ENCODE measurements at places on chromosomes 11 and 22. TPM values are rescaled to one million over a fixed set of nuclear protein-coding genes. Genes with fewer than 3 reads are reported as not detected.
A peak's percentile ranks its signal among the peaks of the same experiment; 100 is the strongest.

The VPREB1 gene
- not detected for total RNA-seq

The PDE2A gene
- total RNA-seq, result 13.1 TPM

The GRM5 gene
- 0.09 TPM for total RNA-seq

DNA sequence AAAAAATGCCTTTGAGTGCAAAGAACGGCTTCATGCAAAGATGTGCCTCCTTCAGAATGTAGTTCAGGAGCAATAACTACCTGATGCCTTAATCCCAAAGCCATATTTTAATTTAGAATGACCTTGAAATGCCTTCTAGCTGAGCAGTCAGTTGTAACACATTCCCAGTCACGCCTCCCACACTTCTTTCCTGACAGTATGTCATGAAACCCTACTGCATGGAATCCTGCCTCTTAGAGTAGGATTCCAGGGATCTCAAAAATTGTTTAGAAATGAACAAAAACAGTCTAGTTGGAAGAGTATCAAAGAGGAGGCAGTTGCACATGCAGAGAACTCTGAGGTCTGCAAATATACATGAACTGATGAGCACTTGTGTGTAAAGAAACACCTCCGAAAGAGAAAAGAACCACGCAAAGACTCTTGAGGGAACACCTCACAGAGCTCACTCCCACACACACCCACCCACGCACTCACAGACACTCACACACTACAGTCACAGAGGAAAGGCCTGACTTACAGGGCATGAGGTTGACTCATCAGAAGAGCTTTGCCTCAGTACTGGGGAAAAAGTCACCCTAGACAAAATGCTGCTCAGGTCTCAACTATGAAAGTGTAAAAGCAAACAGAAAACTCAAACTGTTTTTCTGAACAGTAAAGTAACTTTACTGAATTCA lies 77.4 kb downstream of the GGTLC2 start:
- no peak overlapping the region for H3K27ac ChIP-seq
- H3K27me3 ChIP-seq, result no peaks in the 10 kb centered on the region
- H3K4me1 ChIP-seq, result no peaks in the 10 kb centered on the region
- no peaks in the 10 kb centered on the region for H3K36me3 ChIP-seq
- DNase-seq, result no peak
- no peak overlapping the region for H3K4me3 ChIP-seq

- H3K27me3 ChIP-seq, result no peaks in the 10 kb centered on the region
- H3K27ac ChIP-seq, result no peak overlapping the region
- no peaks in the 10 kb centered on the region for H3K36me3 ChIP-seq
- peaks cover 2% of the 10 kb centered on the region for H3K4me1 ChIP-seq
- H3K4me3 ChIP-seq, result no peak overlapping the region
- DNase-seq, result no peak
These were observed 34.2 kb upstream of the BIRC3 start for GRCh38 chr11:102283116-102283485.

DNA sequence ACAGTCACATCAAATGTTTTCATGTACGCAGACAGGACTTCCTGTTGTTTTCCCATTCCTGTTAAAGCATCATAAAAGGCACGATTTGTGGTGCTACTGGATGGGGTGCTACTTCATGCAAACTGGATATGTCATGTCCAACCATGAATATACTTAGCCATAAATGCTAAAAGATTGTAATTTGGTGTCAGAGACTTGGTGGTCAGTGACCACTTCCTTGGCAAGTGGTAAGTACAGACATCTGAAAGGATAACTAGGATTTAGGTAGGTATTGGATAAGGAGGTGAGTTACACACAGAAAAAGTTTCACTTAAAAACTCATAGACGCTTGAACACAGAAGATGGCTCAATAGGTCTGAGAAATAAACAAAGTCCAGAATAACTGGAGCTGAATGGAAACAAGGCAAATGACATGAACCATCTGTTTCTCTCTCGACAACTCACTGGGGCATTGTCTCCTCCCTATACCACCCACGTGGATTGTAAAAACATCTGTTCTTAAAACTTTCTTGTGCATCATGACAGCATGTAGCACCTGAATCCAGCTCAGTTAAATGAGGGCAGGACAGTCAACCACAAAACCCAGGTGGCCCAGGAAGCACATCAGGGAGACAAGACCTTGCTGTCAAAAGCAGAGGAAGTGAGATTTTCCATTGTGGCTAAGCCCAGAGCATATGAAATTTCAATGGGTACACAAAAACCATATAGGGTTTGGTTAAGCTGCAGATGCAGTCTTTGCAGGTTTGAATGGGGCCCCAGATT lies 22.1 kb upstream of the IGLL5 start:
- no peak overlapping the region for H3K4me3 ChIP-seq
- no peaks in the 10 kb centered on the region for H3K27me3 ChIP-seq
- no peak for DNase-seq
- H3K36me3 ChIP-seq, result no peaks in the 10 kb centered on the region

- H3K36me3 ChIP-seq, result peaks cover 4% of the 10 kb centered on the region
- no peak for DNase-seq
- H3K27ac ChIP-seq, result peak overlapping the region; percentile 86
These were observed 4.7 kb upstream of the SUSD2 start for GRCh38 chr22:24176630-24177029.

GRCh38 chr22:36546092-36546804 lies 17.3 kb upstream of the EIF3D start:
- no peak overlapping the region for H3K27ac ChIP-seq
- no peaks in the 10 kb centered on the region for H3K36me3 ChIP-seq
- no peak for DNase-seq
- no peak overlapping the region for H3K4me3 ChIP-seq
- H3K27me3 ChIP-seq, result peaks cover 6% of the 10 kb centered on the region

DNA sequence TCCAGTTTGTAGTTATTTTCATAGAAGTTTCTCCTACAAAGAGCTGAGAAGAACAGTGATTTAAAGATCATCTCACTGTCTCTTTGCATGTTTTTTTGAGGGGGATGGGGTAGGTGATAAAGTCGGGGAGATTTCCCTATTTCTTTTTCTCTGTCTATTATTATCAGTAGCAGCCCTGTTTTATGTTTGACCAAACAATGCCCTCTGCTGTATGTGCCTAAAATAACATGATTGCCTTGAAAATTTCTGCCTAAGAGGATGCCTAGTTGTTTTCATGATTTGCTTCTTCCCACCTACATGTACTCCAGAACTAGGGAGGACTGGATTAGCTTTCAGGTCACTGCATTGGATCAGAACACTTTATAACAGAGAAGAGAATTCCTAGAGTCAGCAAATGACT lies 1330.2 kb downstream of the LRRC4C start:
- H3K36me3 ChIP-seq, result no peaks in the 10 kb centered on the region
- H3K4me1 ChIP-seq, result no peaks in the 10 kb centered on the region

- no peak overlapping the region for H3K4me3 ChIP-seq
- H3K27ac ChIP-seq, result no peak overlapping the region
- no peaks in the 10 kb centered on the region for H3K36me3 ChIP-seq
- no peak for DNase-seq
These were observed 58.4 kb upstream of the RCN1 start for GRCh38 chr11:32032478-32032877.

- no peak for DNase-seq
- H3K4me3 ChIP-seq, result no peak overlapping the region
- no peaks in the 10 kb centered on the region for H3K27me3 ChIP-seq
- peaks cover 69% of the 10 kb centered on the region for H3K4me1 ChIP-seq
These were observed 123.9 kb downstream of the MPPED1 start for GRCh38 chr22:43535741-43536140.

DNA sequence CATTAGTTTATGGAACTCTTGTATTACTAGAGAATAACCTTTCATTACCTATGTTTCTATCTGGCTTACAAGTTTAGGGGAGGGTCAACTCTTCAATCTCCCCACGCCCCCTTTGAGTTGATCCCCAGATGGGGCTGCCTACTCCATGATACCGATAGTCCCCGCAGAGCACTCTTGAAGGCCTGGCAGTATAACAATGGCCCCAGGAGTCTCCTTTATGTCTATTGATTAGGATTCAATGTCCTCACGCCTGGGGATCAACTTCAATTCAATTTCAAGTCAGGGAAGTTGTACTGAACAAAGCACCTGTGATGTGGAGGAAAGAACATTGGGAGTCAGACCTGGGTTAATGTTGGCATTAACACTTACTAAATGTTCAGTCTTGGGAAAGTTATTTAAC lies 520.2 kb downstream of the METTL15 start:
- H3K27ac ChIP-seq, result no peak overlapping the region
- H3K4me1 ChIP-seq, result no peaks in the 10 kb centered on the region
- H3K4me3 ChIP-seq, result no peak overlapping the region
- H3K36me3 ChIP-seq, result no peaks in the 10 kb centered on the region
- DNase-seq, result no peak

- H3K27me3 ChIP-seq, result no peaks in the 10 kb centered on the region
- H3K36me3 ChIP-seq, result peaks cover 100% of the 10 kb centered on the region
- DNase-seq, result no peak
- H3K27ac ChIP-seq, result no peak overlapping the region
These were observed 10.5 kb upstream of the TESMIN start for GRCh38 chr11:68761801-68762200.

- H3K27me3 ChIP-seq, result no peaks in the 10 kb centered on the region
- DNase-seq, result no peak
- H3K4me3 ChIP-seq, result no peak overlapping the region
These were observed 31.3 kb upstream of the CTTN start for GRCh38 chr11:70367071-70367470.

DNA sequence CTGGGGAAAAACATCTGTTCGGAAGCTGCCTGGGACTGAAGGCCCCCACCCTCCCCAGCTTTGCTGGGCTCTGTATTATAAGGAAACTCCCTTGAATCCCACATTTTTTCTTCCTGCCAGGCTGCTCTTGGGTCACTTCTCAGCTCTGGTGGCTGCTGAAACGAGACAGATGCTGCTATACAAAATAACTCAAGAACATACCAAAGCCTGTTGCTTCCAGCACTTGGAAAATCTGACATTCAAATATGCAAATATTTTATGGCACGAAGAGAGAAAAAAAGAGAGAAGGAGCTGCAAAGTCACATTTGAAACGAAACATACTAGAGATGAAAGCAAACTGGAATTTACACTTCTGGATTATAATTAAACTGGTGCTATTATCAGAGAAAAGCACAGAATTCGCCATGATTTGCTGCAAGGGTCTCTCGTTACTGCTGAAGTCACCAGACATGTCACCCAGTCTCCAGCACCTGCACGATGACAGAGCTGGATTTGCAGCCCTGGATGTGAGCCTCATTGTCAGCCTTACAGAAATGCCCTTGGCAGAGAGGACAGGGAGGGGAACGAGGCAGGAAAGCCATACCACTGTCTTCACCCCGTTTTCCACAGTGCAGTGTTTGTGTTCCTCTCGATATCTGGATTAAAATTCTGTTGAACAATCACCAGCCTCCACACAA lies 47.9 kb upstream of the IGSF9B start:
- no peak overlapping the region for H3K27ac ChIP-seq
- H3K27me3 ChIP-seq, result no peaks in the 10 kb centered on the region
- no peak for DNase-seq
- H3K36me3 ChIP-seq, result no peaks in the 10 kb centered on the region
- no peaks in the 10 kb centered on the region for H3K4me1 ChIP-seq
- H3K4me3 ChIP-seq, result no peak overlapping the region

DNA sequence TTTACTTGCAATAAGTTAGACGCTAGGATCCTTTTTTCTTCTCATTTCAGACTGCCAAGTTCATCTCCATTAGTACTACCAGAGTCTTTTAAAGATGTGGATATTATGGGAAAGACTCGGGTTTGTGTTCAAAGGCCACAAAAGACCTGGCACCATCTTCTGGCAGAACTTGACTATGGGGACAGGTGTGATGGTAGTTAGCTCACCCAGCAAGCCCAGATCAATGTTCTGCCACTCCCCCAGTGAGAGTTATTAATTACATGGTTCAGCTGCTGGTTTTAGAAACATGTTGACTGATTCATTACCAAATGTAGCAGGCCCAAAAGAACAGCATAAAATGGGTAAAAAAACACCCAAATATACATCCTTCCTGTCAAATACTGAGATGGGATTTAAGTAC lies 333.5 kb upstream of the PITPNB start:
- H3K36me3 ChIP-seq, result no peaks in the 10 kb centered on the region
- no peaks in the 10 kb centered on the region for H3K4me1 ChIP-seq
- H3K27me3 ChIP-seq, result no peaks in the 10 kb centered on the region
- DNase-seq, result no peak
- H3K4me3 ChIP-seq, result no peak overlapping the region

GRCh38 chr11:92087725-92088537 lies 136.7 kb upstream of the FAT3 start:
- no peak for DNase-seq
- H3K4me1 ChIP-seq, result no peaks in the 10 kb centered on the region
- no peaks in the 10 kb centered on the region for H3K27me3 ChIP-seq

- H3K36me3 ChIP-seq, result no peaks in the 10 kb centered on the region
- H3K27ac ChIP-seq, result no peak overlapping the region
- DNase-seq, result no peak
- H3K27me3 ChIP-seq, result no peaks in the 10 kb centered on the region
- no peaks in the 10 kb centered on the region for H3K4me1 ChIP-seq
These were observed 710.6 kb upstream of the CCDC179 start for GRCh38 chr11:23570828-23571227.

DNA sequence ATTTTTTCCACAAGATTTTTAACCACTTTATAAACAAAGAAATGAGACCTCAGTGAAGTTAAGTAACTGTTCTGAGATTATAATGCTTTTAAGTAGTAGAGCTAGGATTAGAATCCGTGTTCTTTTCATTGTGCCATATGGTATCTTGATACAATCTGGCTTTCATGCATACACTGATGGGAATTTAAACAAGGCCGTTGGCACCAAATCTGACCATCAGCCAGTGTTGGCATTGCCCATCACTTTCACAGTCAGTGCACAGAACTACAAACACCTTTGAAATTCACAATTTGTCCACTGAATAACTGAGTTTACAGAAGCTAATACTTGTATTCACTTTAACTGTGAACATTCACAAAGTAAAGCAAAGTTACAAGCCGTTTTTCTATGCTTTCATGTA lies 1228.0 kb downstream of the TBC1D22A start:
- no peak overlapping the region for H3K4me3 ChIP-seq
- no peaks in the 10 kb centered on the region for H3K4me1 ChIP-seq
- no peak for DNase-seq
- H3K27me3 ChIP-seq, result peaks cover 17% of the 10 kb centered on the region

- no peaks in the 10 kb centered on the region for H3K36me3 ChIP-seq
- H3K27ac ChIP-seq, result no peak overlapping the region
- H3K27me3 ChIP-seq, result no peaks in the 10 kb centered on the region
- H3K4me3 ChIP-seq, result no peak overlapping the region
- DNase-seq, result no peak
- H3K4me1 ChIP-seq, result peaks cover 41% of the 10 kb centered on the region
These were observed 10.4 kb upstream of the LINC01488 start for GRCh38 chr11:69470793-69471728.

Measured in esophagus squamous epithelium (tissue), 5 donors.